ENCODE measurements at places on chromosomes 4 and X. TPM values are rescaled to one million over a fixed set of nuclear protein-coding genes. Genes with fewer than 3 reads are reported as not detected.

DNA sequence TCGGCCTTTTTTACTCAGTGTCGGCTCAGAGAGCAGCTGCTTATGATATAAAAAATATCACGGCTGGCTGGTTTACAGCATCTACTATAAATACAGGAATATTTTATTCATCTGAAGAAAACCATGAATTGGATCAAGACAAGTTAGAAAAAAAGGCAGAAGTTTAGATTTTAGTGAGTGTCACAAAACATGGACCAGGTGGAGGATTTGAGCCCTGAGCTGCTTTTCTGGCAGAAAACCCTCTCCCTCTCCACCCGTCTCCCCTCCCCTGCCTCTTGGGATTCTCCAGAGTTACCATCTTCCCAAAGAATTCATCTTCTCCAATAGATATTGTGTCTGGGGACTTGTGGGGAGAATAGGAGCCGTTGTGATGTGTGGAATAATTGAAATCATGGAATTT lies 142.8 kb upstream of the RAI2 start:
- no peak for DNase-seq

GRCh38 chr4:177448850-177449249 lies 6.6 kb upstream of the AGA start:
- no peak for DNase-seq

The EXOC1L gene
- total RNA-seq: not detected

DNA sequence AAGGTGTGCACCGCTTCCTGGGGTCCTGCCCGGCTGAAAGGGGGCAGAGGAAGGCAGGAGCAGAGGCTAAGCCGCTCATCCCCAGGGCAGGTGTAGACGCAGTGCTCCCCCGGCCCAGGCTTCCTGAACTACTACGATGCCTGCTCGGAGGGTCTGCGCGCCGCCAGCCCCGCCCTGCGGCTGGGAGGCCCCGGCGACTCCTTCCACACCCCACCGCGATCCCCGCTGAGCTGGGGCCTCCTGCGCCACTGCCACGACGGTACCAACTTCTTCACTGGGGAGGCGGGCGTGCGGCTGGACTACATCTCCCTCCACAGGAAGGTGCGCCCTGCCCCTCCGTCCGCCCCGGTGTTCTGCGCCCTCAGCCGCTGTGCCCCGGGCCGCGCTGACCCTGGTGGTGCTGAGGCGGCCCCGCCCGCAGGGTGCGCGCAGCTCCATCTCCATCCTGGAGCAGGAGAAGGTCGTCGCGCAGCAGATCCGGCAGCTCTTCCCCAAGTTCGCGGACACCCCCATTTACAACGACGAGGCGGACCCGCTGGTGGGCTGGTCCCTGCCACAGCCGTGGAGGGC lies 8.4 kb upstream of the SLC26A1 start:
- DNase-seq: no peak

DNA sequence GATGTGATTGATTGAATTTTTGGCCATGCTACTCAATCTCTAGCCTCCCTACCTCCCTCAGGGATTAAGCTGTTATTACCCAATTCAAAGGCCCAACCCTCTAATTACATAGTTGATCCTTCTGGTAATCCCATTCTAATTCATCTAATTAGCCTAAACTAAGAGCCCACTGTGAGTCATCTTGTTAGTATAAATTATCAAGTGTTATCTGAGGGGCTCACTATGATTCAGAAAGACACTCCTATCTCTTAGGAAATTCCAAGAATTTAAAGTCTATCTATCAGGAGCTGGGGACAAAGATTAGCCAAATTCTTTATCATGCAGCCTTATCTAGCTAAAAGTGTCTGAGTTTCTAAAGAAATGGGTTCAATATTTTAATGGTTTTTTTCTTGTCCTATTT lies 32.9 kb upstream of the VEGFC start:
- no peak for DNase-seq

The RS1 gene
- not detected for total RNA-seq

The SPANXB1 gene
- not detected for total RNA-seq

GRCh38 chr4:170229006-170229405 lies 139.2 kb upstream of the AADAT start:
- DNase-seq: no peak

DNA sequence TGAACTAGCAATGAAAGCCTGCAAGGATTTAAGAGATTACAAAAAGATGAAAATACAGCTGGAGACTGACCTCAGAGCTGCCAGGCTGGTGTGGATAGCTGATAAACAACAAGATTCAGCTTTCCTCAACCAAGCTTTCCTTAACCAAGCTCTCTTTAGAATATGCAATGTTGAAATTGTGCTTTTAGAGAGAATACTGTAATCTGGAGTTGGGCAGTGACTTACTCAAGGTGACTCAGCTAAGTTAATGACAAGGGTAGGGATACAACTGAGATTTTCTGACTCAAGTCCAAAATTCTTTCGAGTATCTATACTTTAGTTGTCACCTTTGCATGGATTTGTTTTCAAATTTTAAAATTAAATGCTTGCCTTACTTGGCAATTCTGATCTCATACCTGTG lies 98.0 kb downstream of the AMMECR1 start:
- DNase-seq: no peak

DNA sequence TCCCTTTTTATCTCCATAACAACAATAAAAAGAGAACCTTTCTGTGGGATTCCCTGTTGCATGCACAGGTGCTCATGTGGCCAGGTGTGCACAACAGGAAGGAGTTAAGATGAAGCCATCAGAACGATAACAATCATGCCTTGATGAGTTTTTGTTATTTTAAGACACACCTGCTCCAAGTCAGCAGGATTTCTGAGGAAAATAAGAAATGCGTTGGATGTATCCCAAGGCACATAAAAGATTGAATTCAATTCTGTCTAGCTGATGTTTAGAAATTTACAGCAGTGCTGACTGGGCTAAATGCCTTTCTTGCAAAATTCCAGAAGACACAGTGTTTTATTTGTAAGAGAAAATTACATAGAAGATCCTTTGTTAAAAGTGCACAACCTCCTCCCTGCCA lies 1678.2 kb downstream of the ARAP2 start:
- no peak for DNase-seq

GRCh38 chr4:147371661-147372060 lies 109.2 kb upstream of the EDNRA start:
- DNase-seq: no peak

The GAGE10 gene
- not detected for total RNA-seq

DNA sequence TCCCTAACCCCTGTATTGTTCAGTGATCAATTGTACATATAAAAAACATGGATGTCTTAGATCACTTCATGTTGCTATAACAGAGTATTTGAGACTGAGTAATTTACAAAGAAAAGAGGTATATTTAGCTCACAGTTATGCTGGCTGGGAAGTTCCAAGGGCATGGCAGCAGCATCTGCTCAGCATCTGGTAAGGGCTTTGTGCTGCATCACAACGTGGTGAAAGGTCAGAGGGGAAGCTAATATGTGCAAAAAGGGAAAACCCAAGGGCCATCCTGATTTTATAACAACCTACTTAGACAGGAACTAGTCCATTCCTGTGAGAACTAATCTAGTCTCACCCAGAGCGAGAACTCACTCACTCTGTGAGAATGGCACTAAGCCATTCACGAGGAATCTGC lies 128.2 kb upstream of the OTUD4 start:
- no peak for DNase-seq

- DNase-seq: no peak
Measured at GRCh38 chrX:100658941-100659381, 15.0 kb downstream of the SRPX2 start.

The DUX4 gene
- total RNA-seq: not detected

DNA sequence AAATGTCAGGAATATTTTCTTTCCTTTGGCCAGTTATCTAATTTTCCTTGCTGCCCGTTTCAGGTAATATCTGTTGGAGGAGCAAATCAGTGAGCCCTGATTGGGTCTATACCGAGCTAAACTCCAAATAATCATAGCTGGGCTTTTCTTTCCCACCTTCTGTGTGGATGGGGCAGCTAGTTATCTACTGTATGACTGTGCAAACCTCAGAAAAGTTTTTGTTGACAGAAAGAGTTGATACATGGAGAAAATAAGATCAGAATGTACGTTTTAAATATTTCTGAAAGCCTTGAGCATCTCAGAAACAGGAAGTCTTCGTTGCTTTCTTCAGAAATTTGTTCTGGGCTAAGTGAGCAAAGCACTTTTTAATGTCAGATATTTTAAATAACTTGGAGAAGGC lies 6.2 kb upstream of the CXCL5 start:
- DNase-seq: no peak

The MGARP gene
- total RNA-seq: not detected

DNA sequence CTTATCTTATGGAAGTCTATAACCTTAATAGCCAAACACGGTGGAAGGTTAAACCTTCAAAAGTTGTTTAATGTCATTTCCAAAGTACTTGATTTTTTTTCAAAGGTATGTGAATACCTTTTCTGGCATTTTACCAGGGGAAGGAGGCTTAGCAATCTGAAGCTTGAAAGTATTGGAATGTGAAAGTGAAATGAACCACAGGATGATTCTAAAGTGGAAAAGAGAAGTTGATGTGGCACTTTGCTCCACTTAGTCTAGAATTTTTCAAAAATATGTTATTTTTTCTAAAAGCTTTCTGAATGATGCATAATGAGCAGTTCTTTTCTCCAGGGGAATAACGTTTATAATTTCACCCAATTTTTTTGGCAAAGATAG lies 19.2 kb downstream of the PI4K2B start:
- DNase-seq: no peak

The GLRA3 gene
- total RNA-seq: not detected

DNA sequence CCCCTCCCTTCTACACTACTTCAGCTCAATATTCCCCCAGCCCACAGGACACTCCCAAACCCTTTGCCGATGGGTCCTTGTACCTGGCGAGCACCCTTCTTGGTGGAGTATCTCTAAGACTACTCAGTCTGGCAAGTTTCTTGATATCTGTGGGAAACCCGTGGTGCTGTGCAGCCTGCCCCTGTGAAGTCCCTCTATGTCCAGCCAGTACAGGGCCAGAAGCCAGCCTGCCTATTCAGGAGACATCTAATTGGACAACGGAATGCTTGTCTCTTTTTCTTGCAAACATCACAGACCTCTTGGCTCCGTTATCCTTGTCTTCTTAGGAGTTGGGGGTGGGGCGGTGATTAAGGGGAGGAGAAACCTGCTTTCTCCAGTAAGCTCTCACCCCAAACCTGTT lies 3.7 kb upstream of the IGFBP7 start:
- no peak for DNase-seq

- no peak for DNase-seq
Measured at GRCh38 chrX:12582649-12583048, 208.6 kb upstream of the PRPS2 start.

GRCh38 chr4:32840461-32841189 lies 2120.5 kb downstream of the PCDH7 start:
- DNase-seq: no peak

The SPARCL1 gene
- 80.8 TPM for total RNA-seq

The IL1RAPL2 gene
- total RNA-seq: 0.38 TPM

The UCHL1 gene
- 4.2 TPM for total RNA-seq

DNA sequence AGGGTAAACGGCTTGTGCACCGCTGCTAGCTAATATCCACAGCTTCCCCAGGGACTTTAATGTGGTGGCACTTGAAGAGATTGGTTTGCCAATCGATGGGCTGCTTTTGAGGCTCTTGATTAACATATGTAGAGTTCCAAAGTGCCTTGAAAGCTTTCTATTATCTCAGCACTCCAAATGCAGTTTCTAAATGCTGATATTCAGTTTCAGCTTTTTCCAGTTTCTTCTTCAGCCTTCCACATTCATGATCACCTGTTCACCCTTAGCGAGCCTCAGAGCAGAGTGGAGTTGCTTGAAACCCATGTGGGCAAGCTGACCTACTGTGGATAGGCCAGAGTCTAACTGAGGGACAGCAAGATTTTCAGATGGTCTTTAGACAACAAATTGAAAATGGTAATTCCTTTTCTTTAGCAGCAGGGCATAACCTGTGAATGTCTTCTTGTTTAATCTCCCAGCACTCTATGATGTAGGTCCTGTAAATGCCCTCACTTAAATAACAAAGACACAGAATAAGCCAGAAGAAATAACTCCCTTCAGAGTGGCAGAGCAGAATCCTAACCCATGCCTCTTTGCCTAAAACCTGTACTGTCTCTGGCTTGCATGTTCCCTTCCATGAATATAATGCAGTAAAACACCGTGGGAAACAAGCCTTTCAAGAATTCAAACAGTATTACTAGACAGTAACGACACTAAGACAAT lies 99.8 kb downstream of the TSPAN5 start:
- no peak for DNase-seq

The CBLL2 gene
- total RNA-seq: not detected

- DNase-seq: no peak
Measured at GRCh38 chr4:152715076-152715475, 35.3 kb upstream of the TMEM154 start.

The SMR3B gene
- not detected for total RNA-seq

The PAGE3 gene
- not detected for total RNA-seq

GRCh38 chr4:153402366-153402765 lies 57.9 kb downstream of the MND1 start:
- no peak for DNase-seq

- no peak for DNase-seq
Measured at GRCh38 chrX:44882635-44883034, 9.6 kb downstream of the KDM6A start.

GRCh38 chr4:15322006-15322405 lies 105.8 kb upstream of the C1QTNF7 start:
- DNase-seq: no peak

The CLRN2 gene
- not detected for total RNA-seq

The SH3D19 gene
- total RNA-seq: 80.5 TPM

- no peak for DNase-seq
Measured at GRCh38 chr4:44765116-44765515, 38.8 kb upstream of the GNPDA2 start.

- DNase-seq: peak; percentile 95
Measured at GRCh38 chr4:140151699-140152012, 2.3 kb downstream of the MAML3 start.

GRCh38 chr4:144115519-144115918 lies 25.0 kb downstream of the GYPA start:
- DNase-seq: no peak

DNA sequence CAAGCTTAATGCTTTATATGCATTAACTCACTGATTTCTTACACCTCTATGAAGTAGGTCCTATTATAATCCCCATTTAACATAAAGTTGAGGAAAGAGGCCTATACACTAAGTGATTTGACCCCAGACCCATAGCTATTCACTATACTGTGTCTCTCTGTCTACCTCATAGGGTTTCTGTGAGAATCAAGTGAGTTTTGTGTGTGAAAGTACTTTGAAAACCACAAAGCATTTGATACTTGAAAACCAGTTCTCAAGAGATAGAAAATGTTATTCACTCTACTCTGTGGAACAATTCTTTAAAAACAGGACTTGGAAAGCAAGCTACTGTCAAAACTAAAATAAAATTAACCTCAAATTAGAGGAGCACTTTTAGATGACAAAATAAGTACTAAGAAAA lies 35.0 kb downstream of the SHROOM3 start:
- no peak for DNase-seq

DNA sequence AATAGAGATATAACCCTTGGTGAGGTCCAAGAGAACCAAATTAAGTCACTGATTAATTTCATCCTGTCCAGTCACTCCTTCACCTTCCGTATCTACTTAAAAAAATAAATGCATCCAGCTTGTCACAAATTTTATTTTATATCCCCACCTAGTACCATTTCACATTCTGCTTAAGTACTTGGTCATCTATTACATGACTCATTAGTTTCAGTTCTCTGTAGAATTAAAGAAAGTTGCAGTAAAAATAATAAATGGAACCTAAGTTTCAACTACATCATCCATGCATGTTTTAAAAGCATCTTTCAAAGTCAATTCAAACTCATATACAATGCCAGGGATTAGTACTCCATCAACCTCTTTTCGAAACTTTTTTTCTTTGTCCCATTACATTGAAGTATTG lies 130.2 kb downstream of the SH2D1A start:
- DNase-seq: no peak
